ENCODE measurements at places on chromosomes 13 and 19.

DNA sequence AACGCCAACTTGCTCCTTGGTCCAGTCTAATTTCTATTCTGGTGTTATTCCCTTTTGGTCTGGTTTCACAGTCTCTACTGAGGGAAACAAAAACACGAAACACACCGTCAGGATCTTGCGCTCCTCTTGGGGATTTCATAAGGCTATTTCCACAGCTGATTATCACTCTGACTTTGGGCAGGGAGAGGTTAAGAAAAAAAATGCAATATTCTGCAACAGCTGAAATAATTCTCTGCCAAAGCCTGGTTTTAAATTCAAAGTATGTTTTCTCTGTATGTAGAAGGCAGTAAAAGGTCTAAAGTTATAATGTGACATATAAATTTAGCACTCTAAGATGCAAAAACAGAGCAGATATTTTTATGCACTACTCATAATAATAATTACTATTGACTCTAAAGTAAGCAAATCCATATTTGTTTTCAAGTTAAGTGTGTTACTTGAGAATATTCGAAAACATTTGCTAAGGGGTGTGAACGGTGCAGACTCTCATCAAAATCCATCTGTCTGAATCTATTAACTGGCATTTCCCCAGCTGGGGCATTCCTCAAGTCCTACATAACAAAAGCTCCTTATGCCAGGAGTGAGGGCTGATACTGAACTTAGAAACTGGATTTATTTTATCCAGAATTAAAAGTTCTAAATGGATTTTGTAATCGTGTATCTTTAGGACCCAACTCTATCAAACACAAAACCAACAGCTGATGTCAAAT is 38.4 kb upstream of the STARD13 start:
- no peak for DNase-seq

GRCh38 chr19:8149261-8150094 is at the start of gene FBN3:
FBN3 (minus strand) TSS chr19:8149592; CDS start chr19:8147480, 2,112 bp downstream.
- no peak for DNase-seq

DNA sequence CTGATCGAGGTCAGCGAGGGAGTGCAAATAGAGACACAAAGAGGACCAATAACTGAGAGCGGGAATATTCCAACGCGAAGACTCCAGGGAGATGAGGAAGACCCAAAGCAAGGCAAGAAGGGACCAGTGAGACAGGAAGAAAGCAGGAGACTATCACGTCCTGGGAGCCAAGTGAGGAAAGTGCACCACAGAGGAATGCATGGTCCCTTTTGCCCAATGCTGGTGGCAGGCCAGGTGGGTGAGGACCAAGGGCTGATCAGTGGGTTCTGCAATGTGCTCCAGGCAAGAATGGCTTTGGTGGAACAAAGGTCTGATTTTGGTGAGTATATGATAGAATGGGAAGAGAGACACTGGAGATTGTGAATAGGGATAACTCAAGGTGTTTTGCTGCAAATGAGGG is 25.4 kb downstream of the CHST8 start:
- DNase-seq: no peak

GRCh38 chr13:60080850-60081249 is 82.9 kb downstream of the DIAPH3 start:
- no peak for DNase-seq

GRCh38 chr19:9128171-9128570 is 1.4 kb upstream of the OR7G3 start:
- no peak for DNase-seq

DNA sequence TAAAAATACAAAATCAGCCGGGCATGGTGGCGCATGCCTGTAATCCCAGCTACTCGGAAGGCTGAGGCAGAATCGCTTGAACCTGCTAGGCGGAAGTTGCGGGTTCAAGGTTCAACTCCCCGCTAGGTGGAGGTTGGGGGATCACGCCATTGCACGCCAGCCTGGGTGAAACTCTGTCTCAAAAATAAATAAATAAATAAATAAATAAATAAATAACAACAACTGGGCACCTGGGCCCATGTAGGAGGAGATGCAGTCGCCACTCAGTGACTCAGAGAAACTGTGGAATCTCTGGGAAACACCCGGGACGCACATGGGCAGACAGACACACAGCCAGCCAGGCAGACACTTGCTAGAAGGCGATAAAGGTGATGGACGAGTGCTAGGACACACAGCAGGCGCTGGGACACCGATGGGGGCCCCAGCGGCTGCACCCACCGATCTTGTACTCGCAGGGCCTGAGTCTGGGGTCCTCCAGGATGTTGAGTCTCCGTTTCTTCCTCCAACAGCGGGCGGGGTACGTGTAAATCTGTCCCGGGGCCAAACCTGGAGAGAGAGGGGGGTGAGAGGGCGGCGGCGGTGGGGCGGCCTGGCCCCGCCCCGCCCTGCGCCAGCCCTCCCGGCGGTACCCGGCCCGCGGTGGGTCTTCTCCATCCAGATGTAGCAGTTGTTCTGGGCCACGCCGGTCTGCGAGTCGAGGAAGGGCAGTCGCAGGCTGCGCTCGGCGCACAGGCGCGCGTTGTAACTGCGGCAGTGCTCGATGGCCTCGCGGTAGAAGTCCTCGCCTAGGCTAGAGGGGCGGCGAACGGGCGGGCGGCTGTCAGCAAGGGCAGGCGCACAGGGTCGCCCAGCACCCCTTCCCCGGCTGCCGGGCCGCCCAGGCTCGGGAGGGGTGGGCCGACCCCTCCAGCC is 1.8 kb downstream of the DPF1 start:
- no peak for DNase-seq

- no peak for DNase-seq
Measured at GRCh38 chr13:59963827-59964226, 199.9 kb downstream of the DIAPH3 start.

DNA sequence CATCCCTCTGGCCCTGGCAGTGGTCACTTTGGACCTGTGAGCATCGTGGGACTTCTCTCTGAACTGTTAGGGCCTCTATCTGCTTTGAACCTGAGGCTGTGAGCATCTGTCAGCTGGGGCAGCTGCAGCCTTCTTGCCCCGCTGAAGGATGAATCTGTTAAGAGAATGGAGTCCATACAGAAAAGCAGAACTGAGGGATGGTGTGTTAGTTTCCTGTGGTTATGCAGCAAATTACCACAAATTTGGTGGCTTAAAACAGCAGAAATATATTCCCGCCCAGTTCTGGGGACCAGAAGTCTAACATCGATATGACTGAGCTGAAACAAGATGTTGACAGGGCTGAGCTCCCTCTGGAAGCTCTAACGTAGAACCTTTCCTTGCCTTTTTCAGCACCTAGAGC is 1.6 kb upstream of the ZNF497 start:
- DNase-seq: no peak

DNA sequence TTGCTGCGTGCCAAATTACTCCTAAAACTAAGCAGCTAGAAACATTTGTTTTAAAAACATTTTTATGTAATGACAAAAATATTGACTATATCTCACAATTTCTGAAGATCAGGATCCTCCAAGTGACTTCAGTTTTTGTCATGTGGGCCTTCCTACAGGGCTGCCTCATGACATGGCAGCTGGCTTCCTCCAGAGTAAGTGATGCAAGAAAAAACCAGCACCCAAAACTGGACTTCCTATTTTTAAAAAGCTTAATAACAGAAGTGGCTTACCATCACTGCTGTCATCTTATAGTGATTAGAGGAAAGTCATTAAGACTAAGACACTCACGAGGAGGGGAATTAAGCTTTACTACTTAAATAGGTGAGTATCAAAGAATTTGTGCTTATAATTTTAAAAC is 681.7 kb downstream of the PCDH17 start:
- DNase-seq: no peak

- DNase-seq: no peak
Measured at GRCh38 chr13:35643625-35644024, 167.1 kb upstream of the MAB21L1 start.

GRCh38 chr13:40784540-40784939 is 4.9 kb upstream of the SLC25A15 start:
- DNase-seq: no peak

DNA sequence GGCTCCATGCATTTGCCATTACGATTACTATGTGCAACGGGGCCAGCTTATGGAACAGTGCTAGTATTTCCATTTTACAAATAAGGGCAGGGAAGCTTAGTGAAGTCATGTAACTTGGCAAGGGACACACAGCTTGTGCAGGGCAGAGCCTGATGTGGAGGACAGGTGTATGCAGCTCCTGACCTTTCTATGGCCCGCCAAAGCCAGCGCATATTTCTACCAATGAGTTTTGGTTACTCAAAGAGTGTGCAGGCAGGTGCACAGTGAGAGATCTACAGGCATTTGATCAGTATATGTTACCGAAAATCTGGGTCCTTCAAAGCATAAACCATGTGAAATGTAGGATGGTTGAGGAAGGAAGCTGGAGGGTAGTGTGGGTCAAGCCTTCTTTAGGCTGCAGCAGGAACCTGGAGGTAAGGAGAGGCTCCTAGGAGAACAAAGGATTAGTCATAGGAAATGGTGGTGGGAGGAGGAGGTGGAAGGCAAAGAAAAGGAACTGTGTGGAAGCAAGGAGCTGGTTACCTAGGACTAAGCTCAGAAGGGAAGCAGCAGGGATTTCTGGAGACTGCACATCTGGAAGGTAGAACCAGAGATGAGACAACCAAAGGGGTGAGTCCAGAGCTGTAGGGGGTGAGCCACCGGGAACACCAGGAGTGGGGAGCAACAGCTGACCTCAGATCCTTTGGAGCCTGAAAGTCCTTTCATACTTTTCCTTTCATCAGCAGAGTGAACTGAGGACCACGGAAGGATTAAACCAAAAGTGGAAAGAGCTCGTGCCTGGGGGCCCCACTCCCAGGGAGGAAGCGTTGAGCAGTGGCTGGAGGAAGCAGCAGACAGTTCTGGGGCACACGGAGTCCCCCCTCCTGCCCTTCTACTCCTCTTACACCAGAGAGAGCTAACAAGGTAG is 4.2 kb upstream of the PDX1 start:
- no peak for DNase-seq

DNA sequence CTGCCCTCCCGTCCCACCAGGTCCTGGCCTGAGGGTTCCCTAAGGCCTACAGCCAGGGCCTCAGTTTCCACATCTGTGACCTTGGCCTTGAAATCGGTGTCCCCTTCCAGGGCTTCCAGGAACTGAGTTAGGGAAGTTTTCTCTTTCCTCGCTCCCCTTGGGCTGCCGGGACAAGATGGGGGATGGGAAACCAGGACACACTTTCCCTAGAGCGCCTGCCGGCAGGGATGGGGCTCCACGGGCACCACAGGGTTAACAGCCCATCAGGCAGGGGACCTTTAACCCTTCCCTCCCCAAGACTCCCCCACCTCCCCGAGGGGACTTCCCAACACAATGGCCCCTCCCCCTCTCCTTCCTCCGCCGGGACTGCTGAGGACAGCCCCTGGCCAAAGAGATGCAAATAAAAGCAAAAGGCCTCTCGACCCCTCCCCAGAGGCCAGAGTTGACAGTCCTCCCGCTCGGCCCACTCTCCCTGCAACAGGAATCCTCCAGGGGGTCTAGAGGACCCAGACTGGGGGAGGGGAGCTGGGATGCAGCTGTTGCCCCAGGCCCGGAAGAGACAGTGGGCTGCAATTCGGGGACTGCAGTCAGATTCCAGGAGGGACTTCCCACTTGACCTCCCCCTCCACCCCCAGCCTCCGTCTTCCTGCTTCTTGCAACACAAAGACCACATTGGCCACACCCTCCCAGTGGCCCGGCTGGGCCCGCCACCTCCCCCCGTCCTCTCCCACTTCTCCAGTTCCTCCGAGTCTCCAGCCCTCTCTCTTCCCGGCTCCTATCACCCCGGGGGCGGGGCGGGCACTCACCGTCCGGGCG is 3.4 kb downstream of the BBC3 start:
- DNase-seq: peak; percentile 27

DNA sequence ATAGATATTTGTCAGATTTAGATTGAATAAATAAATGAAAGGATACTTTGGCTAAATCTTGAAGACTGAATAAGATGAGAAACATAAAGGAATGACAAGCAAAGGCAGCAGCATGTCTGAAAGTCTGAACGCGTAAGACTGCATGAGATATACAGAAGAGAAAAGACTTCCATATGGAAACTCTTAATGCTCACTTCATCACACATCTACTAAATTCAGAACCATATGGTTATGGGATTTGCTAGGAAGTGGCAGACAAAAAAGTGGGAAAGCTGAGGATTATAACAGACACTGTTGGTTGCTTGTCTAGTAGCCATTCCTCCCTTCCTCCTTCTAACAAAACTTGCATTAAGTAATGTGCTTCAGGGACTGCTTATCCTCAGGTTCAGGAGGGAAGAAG is 446.7 kb downstream of the KCTD12 start:
- no peak for DNase-seq

DNA sequence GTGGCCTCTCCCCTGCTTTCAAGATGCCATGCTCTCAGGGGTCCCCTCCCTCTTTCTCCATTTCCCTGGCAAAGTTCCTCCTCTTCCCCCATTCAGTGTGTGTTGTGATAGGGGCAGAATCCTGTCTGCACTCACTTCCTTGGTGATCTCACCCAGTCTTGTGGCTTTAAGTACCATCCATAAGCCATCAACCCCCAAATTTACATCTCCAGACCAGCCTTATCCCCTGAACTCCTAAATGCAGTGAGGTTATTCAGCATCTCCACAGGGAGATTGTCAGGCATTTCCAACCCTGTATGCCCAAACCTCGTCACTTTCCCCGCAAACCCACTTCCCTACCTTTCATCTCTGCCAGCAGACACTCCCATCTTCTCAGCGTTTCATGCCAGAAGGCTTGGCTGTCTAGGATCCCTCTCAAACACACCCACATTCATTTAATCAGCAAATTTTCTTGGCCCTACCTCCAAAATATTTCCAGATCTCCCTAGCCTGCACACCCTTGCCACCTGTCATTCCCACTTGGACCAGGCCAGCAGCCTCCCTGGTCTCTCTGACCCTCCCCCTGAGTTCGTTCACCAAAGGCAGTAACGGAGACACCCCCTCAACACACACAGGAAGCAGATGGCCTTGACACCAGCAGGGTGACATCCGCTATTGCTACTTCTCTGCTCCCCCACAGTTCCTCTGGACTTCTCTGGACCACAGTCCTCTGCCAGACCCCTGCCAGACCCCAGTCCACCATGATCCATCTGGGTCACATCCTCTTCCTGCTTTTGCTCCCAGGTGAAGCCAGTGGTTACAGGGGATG is at the start of gene HCST:
HCST (plus strand) TSS at position 676 of the 808 bp plus-strand sequence; CDS start at position 741, 65 bp downstream.
- no peak for DNase-seq

DNA sequence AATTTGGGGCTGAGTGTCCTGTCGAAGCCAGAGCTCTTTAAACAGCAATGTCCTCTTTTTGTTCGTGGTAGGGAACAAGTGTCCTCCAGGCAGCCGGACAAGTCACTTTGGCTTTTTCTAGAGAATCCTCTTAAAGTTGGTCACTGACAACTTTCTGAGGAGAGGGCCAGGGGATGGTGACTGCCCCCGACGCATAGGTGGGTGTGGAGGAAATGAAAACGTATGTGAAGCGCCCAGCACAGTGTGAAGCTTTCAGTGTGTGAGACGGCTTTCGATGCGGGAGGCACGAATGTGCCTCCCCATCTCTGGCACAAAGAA is 45.8 kb upstream of the ZNF536 start:
- DNase-seq: no peak
